ENCODE measurements at places on chromosomes 1 and 21.

- DNase-seq, result no peak
These were observed 112.1 kb upstream of the C1orf87 start for GRCh38 chr1:60185684-60186083.

DNA sequence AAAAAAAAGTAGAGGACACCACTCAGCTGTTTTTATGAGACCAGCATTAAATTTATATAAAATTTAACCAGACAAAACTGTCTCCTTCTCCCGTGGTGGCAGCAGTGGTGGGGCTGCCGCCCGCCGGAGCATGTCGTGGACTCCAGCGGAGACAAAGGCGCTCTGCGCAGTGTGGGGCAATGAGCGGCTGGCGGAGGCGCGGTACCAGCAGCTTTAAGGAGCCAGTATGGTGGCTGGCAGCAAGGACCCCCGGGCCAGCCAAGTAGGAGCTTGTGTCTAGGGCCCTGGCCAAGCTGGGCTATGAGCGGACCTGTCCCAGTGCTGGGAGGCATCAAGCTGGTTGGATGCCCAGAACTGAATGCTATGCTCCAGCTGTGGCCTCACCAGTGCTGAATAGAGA, 2102.9 kb downstream of the NCAM2 start:
- DNase-seq, result no peak

DNA sequence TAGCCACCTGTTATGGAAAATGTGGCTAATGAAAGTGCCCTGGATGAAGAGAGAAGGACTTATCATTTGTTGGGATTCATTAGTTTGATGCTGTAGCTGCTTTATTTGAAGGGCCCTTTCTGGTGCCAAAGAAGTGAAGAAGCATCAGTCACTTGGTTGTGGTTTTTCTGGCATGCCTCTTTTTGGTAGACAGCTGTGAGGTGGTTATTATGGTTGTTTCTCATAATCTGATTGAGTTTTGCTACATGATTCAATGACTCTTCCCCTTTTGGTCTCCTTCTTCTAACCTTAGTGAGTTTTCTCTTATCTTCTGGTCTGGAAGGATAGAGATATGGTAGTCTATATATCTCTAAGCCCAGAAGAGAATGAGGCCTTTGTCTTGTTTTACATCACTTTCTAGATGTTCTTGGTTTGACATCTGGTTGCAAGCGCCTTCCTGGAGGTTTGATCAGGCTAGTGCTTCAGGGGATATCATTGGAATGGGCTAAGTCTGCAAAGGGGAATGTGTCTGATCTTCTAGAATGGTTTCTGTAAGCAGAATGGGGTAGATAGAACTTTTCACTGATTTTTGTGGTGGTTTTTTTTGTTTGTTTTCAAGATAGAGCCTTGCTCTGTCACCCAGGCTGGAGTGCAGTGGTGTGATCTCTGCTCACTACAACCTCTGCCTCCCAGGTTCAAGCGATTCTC, 26.0 kb downstream of the ARID1A start:
- no peak for DNase-seq

- DNase-seq, result no peak
These were observed 416.1 kb downstream of the MRPL39 start for GRCh38 chr21:25191141-25191540.

- no peak for DNase-seq
These were observed 3.5 kb downstream of the CDC73 start for GRCh38 chr1:193125369-193125768.

DNA sequence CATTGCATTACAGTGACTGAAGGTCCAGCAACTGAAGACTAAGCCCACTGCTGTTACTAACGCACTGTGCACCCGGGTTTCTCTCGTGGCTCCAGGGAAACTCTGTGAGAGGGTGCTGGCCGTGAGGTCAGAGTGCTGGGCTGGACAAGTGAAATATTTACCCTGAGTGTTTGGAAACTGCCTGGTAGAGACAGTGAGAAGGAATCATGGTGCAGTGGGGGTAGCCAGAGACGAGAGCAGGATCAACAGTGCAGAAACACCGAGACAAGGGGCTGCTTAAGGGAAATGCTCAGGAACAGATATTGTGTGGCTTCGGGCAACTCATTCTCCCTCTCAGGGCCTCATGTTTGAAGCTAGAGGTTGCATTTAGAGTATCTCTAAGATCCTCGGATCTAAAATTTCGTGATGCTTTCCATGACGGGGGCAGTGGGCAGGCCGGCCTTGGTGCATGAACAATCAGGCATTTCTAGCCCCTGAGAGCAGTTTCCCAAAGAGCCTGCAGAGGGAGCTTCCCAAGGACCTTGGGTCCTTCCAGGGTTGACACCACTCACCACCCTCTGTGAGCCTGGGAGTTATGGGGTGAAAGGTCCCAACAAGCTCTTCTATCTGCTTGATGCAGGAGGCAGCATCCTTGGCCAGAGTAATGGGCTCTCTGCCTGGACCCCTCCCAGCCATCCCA, 9.7 kb downstream of the CD2 start:
- DNase-seq, result no peak

- DNase-seq, result no peak
These were observed 49.1 kb upstream of the ZNF648 start for GRCh38 chr1:182110635-182111034.

DNA sequence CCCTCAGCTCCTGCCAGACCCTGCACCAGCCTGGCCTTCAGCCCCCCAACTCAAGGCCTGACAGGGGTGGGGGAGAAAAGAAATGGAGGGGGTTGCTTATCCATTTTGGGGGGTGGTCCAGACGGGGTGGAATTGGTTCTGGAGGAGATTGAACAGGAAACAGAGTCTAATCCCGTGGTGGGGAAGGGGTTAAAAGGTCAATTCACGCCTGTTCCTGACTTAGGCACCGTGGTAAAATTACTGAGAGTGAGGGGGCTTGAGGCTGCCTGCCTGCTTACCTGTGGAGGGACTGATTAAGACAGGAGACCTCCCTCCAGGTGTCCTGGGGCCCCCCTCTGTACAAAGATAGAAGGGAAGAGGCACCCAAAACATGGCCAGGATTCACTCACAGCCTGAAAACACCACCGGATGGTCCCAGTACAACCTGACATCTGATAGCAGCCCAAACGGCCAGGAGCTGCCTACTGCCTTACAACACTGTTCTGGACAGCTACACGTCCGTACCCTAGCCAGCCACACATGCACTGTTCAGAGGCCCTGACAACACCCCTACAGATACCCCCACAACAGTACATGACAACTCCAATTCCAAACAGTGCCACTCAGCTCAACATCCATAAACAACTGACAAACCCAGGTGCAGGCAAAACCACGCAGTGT, 31.8 kb downstream of the AHDC1 start:
- no peak for DNase-seq

DNA sequence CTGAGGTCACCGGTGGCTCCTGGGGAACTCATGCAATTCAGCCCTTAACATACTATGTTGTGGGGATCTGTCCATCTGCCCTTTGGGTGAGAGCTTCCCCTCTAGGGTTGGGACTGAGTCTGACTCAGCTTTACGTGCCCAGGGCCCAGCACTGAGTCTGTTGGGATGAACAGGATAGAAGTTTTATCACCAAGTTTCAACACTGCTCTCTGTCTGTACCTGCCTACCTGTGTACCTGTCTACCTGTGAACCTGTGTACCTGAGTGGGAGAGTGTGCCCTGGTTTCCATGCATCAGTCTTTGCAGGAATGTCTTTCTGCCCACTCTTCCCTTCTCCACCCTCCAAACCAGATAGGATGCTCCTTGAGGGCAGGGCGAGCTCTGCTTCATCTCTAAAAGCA, 90.6 kb upstream of the POU3F1 start:
- no peak for DNase-seq

GRCh38 chr21:43991447-43991991, 20.6 kb upstream of the TRAPPC10 start:
- DNase-seq, result no peak

- DNase-seq, result no peak
These were observed 16.9 kb upstream of the COL11A1 start for GRCh38 chr1:103125219-103125618.

DNA sequence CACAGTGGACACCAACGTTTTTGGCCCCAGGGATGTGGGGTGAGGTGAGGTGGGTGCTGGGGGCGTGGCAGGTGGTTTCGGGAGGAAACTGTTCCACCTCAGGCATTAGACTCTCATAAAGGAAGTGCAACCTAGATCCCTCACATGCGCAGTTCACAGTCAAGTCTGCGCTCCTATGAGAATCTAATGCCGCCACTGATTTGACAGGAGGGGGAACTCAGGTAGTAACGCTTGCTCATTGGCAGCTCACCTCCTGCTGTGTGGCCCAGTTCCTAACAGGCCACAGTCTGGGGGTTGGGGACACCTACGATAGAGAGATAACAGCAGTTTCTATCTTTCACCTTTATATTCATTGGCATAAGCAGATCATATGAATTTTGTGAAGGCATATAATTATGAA, 347.1 kb downstream of the VAV3 start:
- DNase-seq, result no peak

- peak; percentile 74 for DNase-seq
These were observed 101.7 kb downstream of the TRABD2B start for GRCh38 chr1:47895279-47896125.

GRCh38 chr21:37475186-37475868, 108.8 kb downstream of the DYRK1A start:
- no peak for DNase-seq

GRCh38 chr1:43293896-43294760, 6.7 kb upstream of the TIE1 start:
- no peak for DNase-seq

GRCh38 chr1:12386130-12386529, 156.3 kb downstream of the VPS13D start:
- no peak for DNase-seq

DNA sequence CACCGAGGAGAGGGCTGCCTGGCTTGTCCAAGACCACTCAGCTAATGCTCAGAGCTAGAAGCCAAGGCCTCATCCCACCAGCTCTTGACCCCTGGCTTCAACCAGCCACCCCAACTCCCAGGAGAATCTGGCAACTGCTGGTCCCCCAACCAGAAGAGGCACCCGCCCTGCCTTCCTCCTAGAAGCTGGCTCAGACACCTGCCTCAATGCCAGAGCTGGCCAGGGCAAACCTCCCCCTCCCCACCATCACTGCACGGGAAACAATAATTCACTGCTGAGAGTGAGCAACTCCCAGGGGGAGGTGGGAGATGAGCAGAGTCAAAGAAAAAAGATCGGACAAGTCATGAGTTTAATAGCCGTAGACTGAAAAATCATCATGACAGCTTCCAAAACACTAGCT, 3.3 kb downstream of the CHD5 start:
- DNase-seq, result no peak

DNA sequence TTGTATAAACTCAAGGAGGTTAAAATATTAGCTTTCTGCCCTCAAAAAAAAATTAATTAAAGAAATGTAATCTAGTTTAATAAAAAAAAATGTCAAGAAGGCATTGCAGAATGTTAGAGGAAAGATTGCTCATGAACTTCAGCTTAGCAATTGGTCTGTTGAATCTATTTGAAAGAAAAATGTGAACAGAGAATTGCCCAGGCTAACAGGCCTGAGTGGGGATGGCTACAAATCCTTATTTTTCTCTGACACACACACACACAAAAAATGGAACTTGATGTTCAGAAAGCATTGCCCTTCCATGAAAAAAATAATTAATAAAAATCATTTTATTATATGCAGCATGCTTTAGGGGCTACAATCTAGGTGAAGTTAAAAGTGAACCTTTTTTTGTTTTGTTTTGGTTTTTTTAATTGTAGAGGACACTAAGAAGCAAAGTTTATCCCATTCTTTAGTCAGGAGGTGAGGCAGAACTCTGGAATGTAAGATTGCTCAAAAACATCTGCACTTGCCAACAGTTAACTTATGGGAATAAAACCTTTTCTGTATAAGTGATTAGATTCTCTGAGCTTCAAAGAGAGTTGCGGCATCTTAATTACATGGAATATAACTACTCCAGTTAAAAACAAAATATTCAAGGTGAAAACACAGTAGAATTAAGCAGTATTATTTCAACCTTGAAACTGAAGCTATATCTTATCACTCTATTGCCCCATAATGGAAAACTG, 658.5 kb upstream of the ADGRL2 start:
- DNase-seq, result no peak

DNA sequence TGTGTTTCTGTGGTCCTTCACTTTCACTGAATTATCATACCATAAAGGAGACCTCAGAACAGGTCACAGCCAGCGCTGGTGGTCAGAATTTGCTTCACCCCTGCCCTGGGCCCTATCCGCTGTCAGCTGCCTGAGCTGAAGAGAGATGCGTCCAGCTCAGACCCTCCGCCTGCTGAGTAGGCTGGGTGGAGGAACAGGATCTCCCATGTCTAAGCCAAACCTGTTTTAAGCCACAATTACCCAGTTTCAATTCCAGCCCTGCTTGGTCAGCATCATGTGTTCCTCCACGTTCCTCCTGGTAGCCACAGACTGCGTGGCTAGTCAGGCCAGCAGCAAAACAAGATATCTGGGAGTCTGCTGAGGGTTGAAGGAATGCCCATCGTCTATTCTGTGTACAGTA, 13.5 kb upstream of the BGLAP start:
- peak; percentile 41 for DNase-seq

GRCh38 chr21:45504021-45504515, 38.2 kb downstream of the SLC19A1 start:
- peak; percentile 7 for DNase-seq

DNA sequence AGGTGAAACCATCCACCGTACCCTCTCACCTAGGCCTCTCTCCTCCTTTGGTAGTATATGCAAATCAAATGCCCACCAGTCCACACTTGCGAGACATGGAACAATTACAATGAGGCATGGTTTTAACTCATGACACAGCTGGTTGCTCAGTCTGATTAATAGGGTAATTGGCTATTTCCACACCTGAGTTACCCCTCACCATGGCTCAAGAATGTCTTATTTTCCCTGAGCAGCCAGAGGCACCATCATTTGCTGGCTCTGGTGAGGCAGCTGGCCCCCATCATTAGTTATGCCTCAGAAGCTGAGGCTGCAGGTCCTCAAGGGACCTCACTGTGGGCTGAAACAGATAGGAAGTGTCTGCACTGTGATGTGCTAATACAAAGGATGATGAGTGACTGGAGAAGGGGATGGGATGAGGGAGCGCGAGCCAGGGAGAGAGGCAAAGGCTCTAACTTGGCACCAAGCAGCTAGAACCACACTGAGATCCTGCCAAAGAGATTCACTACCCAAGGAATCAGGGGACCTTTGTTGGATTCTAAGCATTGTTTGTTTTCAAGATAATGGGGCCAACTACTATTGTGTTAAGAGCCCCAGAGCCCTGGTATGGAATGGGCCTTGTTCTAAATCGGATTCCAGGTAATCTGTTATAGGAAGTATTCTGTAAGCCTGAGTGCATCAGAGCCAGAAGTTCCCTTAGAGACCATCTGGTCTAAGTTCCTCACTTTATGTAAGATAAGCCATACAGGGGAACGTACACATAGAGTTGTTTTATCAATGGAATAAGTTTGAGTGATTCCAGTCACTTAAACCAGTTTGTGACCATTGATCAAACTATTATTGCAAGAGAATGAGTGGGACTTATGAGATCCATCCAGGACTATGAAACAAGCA, 80.0 kb upstream of the CNTN2 start:
- no peak for DNase-seq
